ENCODE measurements at places on chromosomes 6 and 20.

GRCh38 chr6:134689177-134689576 is 260.7 kb downstream of the ALDH8A1 start:
- DNase-seq, result no peak

DNA sequence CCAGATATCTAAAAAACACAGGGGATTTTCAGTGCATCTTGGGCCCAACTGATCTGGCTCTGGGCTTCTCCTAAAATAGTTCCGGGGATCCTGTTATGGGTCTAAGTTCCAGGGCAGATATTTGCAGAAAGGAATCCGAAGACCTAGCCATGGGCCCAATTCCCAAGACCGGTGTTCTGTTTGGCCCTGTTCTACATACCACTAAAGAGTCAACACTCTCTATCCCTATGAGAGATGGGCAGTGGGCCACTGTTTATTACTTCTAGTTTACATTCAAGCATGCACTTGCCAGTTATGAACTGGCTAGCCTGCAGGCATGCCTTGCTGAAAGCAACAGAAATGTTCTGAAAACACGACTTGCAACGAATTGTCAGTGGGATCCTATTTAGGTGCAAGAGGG is 87.4 kb upstream of the PLCB4 start:
- no peak for DNase-seq

GRCh38 chr20:53328961-53329360 is 264.7 kb downstream of the ZNF217 start:
- DNase-seq, result no peak

GRCh38 chr6:152054441-152054840 is 247.0 kb downstream of the ESR1 start:
- DNase-seq, result no peak

GRCh38 chr20:63778034-63778752 is 38.6 kb downstream of the SLC2A4RG start:
- no peak for DNase-seq

GRCh38 chr20:967796-968742 is 34.0 kb downstream of the RSPO4 start:
- DNase-seq, result peak; percentile 22

DNA sequence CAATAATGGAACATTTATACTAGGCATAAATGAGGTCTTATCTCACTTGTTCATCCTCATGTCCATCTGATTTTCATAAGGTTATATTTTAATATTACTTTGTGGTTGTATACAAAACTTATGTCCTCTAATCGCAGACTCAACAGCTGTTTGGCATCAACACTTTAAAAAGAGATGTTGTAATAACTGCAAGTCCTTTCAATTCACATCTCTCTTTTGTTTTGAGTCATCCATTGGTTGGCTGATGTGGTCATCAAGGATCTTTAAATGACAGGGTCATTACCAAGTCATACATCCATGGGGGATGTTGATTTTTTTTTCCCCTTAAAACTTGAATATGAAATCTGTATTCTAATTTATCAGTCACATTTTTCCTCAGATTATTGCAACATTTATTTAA is 299.4 kb upstream of the NRSN1 start:
- DNase-seq, result no peak

GRCh38 chr6:69408886-69409285 is 387.9 kb downstream of the LMBRD1 start:
- DNase-seq, result no peak

DNA sequence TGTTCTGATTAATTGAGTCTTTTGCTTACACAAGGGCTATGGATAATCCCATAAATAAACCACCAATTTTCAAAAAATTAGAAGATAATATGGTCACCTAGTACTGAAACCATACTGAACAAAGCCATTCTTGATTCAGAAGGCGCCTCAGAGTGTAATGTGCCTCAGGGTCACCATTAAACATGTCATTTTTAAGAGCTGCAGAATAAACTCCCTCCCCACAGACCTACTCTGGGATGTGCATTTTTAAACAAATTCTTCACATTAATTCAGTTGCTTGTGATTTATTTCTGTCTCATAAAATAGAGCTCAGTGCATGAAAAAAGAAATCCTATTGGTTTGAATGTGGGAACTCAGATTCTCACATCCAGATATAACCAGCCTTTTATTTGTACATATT is 202.1 kb upstream of the HEY2 start:
- no peak for DNase-seq

DNA sequence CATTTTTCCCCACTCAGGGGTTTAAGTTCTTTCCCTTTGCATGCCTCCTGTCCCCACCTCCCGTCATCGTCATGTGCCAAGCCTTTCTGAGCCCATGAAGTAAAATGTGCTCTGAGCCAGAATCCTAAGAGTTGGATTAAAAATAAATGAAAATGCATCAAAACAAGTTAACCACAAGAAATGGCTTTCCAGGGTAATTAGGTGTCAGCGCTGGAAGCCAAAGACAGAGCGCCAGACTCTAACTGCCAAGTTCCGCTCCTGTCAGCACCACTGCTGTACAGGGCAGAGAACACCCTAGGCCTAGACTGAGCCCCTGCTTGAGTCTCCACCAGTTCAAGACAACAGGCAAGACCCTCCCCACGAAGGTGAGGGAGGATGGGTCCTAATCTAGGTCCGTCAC is 5.5 kb upstream of the C20orf202 start:
- no peak for DNase-seq

- no peak for DNase-seq
These were observed 3.1 kb downstream of the BPIFB4 start for GRCh38 chr20:33082546-33082945.

- no peak for DNase-seq
These were observed 58.5 kb downstream of the DLL1 start for GRCh38 chr6:170232186-170233002.

GRCh38 chr20:58375759-58376352 is 13.2 kb upstream of the VAPB start:
- no peak for DNase-seq

- DNase-seq, result no peak
These were observed 298.5 kb upstream of the TBX18 start for GRCh38 chr6:85062884-85063283.

- no peak for DNase-seq
These were observed 152.1 kb upstream of the RNF24 start for GRCh38 chr20:4167261-4168021.

DNA sequence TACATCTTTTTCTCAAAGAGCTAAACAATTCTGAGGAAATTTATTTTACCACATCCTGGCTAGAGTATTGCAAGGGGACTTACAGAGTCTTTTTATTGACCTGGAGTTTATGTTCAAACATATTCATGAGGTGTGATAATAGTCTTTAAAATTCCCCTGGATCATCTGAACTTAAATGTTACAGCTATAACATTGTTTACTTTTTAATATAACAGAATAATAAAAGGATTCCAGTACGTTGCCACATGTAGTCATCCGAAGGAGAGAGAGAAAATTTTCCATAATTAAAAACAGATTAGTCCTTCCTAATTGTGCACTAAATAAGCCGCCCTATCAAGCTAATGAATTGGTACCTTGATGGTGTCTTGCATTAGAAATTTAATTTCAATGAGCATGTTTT is 765.4 kb upstream of the MAP3K7 start:
- DNase-seq, result no peak

GRCh38 chr20:62753626-62754025 is 42.6 kb upstream of the MRGBP start:
- no peak for DNase-seq

DNA sequence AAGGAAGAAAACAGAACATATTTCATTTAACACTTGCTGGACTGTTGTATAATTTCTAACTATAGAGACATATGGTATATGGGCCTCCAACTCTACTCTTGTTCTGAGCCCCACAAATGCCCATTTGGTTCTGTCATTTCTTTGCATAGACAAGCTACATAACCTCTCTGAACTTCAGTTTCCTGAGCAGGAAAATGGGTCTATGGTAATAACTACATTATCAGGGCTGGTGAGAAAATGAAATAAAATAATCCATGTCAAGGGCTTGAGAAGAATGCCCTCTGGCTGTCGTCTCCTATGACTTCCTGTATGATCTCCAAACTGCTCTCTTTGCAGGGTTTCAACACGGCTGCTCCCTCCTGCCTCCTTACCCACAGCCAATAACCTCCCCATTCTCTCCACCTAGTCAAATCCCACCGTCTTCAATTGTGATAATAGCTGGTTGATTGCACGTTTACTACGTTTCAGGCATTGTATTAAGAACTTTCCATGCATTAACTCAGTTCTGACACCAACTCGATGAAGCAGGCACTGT is 12.0 kb downstream of the ZCCHC3 start:
- DNase-seq, result no peak

- DNase-seq, result no peak
These were observed 5.7 kb upstream of the OSTM1 start for GRCh38 chr6:108080010-108080780.

- no peak for DNase-seq
These were observed at the start of gene C6orf118 for GRCh38 chr6:165308926-165309731. Gene C6orf118 (minus strand): TSS chr6:165309605. CDS start chr6:165309586, 19 bp downstream.

GRCh38 chr20:37344506-37345338 is 1.2 kb upstream of the SRC start:
- DNase-seq, result no peak

DNA sequence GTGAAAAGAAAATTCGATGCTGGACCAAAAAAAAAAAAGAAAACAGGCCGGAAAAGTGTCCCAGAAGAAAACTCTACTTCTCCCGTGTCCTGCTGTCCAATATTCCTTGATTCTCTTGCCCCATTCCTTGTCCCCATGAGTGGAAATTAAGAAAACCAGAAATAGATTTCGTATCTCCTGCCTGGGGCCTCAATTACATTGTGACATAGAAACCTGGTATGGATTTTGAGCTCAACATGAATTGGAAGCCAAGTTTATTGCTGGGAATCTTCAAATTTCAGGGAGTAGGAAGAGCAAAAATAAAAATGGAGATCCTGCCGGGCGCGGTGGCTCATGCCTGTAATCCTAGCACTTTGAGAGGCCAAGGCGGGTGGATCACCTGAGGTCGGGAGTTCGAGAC is 11.9 kb downstream of the ISM1 start:
- DNase-seq, result no peak

GRCh38 chr6:109379711-109380110 is 2.6 kb downstream of the CD164 start:
- no peak for DNase-seq

GRCh38 chr20:61886721-61887595 is 178.7 kb downstream of the TAF4 start:
- DNase-seq, result peak; percentile 27

- no peak for DNase-seq
These were observed 56.7 kb upstream of the IRAK1BP1 start for GRCh38 chr6:78810698-78811097.

- DNase-seq, result no peak
These were observed 26.5 kb downstream of the CD109 start for GRCh38 chr6:73722318-73723060.

DNA sequence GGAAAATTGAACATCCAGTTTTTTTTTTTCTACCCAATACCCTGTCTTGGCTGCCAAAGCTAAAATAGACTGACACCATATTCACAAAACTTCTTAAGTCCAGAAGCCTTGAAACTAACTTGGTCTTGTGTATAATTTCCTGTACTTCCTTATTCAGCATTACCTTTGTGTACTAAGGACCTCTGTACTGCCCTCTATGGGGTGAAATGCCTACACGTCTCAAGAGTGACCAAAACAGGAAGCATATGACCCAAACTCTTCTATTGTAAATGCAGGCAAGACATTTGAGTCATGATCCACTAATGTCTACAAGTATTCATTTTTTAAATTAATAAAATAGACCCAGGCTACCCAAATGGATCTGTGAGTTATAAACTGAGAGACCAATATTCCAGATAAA is 50.4 kb downstream of the HMGCLL1 start:
- no peak for DNase-seq

DNA sequence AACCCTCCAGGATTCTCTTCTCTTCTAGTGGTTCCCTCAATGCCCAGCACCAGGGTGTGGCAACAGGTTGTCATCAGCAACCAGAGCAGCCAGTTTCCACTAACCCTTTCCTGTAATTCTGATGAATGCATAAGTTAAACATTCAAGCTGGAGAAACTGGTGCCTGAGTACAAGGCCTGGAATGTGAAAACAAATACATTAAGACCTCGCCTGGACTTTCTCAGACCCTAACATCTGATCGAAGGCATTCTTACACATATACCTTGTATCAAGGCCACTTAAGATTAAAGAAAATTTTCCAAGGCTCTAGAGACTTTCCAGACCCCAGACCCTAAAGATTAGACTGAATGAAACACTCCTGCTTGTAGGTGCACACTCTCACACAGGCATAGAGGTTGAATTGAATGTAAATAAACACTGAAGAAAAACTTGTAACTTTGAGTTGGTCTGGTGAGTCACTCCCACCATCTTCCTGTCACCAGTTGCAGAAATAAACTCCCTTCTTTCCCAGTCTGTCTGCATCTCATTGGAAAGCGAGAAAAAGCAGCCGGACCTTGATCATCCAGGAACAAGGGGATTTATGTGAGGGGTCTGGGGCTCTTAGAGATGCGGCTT is 9.0 kb downstream of the LRP11 start:
- DNase-seq, result no peak

DNA sequence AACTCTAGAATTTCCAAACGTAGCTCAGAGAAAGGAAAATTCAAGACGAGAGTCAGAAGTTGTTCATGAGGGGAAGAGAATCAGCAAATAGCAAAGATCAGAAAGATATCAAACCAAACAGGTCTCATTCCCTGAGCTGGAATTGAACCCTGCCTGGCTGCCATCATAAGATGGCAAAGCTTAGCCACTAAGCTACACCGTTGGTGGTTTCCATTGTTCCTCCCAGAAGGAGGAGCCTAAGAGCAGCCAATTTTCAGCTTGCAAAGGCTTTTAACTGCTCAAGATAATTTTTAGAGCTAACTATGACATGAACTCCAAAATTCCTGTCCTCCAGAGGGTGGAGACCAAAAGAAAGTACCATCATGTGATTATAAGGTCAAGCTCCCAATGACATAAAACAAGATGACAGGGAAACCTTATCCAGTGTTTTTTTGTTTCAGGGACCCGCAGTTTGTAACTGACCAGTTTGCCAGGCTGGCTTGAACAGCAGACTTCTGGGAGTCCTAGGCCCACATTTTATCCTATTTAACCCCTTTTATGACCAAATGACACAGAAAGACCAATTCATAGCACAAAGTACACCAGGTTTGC is 55.9 kb downstream of the COL11A2 start:
- no peak for DNase-seq

DNA sequence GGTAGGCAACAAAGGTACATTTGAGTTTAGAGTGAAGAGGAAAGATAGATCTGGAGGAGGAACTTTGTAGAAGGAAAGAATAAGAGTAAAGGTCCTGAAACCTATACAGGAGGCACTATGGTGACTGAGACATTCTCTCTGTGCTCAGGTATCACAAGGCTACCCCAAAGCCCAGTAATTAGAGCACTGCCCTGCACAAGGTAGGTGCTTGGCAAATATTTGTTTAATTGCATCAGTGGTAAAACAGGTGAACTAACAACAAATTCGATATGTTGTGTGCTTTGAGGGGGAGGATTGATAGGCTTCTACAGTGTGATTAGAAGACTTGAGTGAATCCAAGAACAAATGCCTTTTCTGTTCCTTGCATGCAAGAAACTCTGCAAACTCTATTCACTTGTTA is 6.8 kb upstream of the TSHZ2 start:
- no peak for DNase-seq

- DNase-seq, result peak; percentile 74
These were observed 7.6 kb downstream of the TREM1 start for GRCh38 chr6:41278699-41279405.

- DNase-seq, result no peak
These were observed 129.0 kb upstream of the PTPN1 start for GRCh38 chr20:50381075-50381732.

- peak; percentile 60 for DNase-seq
These were observed 13.9 kb downstream of the ZNF831 start for GRCh38 chr20:59177266-59178250.

GRCh38 chr20:14922503-14923267 is 585.3 kb upstream of the FLRT3 start:
- DNase-seq, result no peak

GRCh38 chr6:133245422-133245903 is 4.3 kb downstream of the EYA4 start:
- no peak for DNase-seq
